ENCODE measurements at places on chromosomes 5 and 9. TPM values are rescaled to one million over a fixed set of nuclear protein-coding genes. Genes with fewer than 3 reads are reported as not detected.

Gene ECSCR
- total RNA-seq: 36.0 TPM

Gene LPCAT1
- 23.6 TPM for total RNA-seq

Gene FBP2
- 105 TPM for total RNA-seq

Gene C5orf58
- not detected for total RNA-seq

DNA sequence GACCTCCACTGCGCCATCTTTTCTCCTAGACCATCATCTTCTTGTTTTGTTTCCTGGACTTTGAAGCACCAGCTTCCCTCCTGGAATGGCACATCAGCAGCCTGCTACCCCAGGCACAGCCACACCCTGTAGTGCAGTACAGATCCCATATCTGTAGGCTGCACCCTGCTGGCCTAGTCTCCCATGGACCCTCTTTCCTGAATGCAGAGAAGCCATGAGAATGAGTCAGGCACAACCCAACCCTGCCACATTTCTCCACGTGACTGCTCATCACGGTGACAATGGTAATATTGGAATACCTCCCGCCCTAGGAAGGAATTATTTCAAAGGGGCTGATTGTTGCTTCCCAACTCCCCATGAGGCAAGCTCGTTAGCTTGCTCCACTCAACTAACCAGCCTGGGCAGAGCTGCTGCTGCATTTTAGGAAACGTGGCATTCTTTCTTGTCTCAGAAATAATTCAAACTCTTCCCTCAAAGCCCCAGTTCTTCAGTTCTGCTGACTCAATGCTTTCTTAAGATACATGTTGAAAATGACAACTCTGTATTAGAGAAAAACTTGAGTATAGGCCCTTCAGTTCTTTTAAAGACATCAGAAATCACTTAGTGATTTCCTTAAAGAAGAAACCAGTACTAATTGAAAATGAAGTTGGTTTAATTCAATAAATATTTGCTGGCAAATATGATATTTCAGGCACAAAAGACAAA is 328.1 kb downstream of the MLLT3 start:
- no peak for DNase-seq

GRCh38 chr9:124256517-124257069 is 1.2 kb upstream of the NEK6 start:
- no peak for DNase-seq

- no peak for DNase-seq
Measured at GRCh38 chr5:8895062-8895461, 650.8 kb downstream of the SEMA5A start.

- DNase-seq: no peak
Measured at GRCh38 chr5:131182839-131183238, 12.1 kb downstream of the LYRM7 start.

DNA sequence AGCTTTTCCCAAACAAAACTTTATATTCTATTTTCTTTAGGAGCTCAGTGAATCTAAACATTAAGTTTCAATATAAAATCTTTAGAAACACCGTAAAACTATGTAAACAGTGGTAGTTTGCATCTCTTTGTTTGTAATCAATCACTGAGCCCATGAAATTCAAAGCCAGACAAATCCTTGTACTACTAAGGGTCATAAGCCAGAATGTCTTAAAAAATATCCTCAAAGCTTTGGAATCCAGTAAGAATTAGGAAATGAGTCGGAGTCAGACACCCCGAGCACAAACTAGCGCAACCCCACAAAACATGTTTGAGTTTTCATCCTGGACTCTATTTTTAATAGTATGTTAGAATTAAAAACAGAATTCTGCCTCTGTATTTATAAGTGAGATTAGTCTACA is 153.8 kb downstream of the HSPA4 start:
- DNase-seq: no peak

Data from muscle of leg (tissue), 16 donors.